ENCODE measurements at places on chromosomes 5 and 9. TPM values are rescaled to one million over a fixed set of nuclear protein-coding genes. Genes with fewer than 3 reads are reported as not detected.

The SHISAL2B gene
- not detected for total RNA-seq

DNA sequence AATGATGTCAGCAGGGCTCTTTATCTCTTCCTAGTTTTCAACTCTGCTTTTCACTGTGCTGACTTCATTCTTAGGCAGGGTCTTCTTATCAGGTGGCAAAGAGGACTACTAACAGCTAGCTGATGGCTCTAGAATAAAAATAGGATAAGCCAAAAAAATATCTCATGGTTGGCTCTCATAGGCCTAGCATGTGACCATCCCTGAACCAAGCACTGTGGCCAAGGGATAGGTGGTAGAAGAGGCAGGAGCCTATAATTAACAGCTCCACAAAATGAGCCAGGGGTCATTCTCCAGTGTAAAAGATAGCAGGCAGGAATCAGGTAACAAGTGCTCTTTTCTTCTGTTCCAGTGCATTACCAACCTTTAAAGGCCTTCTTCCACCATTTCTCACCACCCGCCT is 21.1 kb downstream of the ANKDD1B start:
- no peak for DNase-seq

GRCh38 chr5:53027913-53028312 is 38.8 kb downstream of the ITGA2 start:
- peak; percentile 19 for DNase-seq

DNA sequence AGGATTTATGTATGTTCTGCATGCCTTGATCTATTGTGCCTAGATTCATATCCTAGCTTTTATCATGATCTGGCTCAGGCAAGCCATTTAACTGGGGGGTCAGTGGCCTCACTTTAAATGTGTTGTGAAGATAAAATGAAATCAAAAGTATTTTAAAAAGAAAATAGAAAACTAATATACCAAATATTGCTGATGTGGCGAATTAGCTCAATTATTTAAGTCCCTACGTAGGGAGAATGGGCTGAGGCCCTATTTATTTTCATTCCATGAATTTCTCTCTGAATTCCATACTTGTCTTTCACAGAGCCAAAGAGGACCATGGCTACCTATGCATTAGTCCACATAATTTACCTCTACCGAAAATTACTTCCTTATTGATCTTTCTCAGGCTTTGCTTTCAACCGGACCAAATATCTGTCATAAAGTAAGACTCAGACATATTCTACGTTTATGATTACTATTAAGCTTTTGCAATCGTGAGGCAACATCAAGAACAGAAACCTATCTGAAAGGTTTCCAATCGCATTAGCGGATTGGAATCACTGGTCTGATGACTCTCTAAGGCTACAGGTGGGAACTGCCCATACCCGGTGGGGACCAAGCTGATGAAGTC is 1.7 kb downstream of the MBLAC2 start:
- DNase-seq: no peak

DNA sequence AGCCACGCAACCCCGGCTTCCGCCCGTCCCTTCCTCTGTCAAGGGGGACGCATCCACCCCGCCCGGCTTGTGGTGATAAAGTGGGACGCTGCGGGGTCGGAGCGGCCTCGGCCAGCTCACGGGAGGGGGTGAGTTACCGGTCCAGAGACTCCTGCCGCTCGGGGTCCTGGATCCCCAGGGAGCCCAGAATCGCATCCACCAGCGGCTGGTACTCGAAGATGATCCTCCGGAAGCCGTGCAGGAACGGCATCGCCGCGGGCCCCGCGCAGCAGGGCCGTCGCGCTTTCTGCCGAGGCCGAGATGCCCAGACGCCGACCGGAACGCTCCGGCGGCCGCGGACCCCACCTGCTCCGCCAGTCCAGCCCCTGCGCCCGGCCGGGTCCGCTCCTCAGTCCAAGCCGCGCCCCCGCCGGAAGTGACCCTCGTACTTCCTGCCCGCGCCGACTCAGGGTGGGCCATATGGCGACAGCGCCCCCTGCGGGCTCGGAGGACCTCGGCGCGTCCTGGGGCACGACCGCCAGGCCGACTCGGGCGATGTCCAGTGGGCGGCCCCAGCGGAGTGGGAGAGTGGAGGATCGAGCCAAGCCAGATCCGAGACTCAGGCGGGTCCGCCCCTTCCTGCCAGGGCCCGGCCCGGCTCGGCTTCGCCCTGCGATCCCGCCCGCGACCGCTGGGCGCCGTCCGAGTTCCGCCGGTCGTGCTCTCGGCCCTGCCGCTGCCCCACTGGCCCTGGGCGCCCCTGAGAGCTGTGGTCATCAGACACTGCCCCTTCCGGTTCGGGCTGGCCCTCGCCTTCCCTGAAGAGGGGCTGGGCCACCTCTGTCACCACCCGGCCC is at the start of gene ASB6:
Gene ASB6, minus strand, starts transcription at position 402 of the 836 bp plus-strand sequence. Its CDS starts 152 bp downstream, at position 250.
- peak; percentile 96 for DNase-seq

The CCL21 gene
- total RNA-seq: 30.2 TPM
